ENCODE measurements at places on chromosomes 4 and X.

DNA sequence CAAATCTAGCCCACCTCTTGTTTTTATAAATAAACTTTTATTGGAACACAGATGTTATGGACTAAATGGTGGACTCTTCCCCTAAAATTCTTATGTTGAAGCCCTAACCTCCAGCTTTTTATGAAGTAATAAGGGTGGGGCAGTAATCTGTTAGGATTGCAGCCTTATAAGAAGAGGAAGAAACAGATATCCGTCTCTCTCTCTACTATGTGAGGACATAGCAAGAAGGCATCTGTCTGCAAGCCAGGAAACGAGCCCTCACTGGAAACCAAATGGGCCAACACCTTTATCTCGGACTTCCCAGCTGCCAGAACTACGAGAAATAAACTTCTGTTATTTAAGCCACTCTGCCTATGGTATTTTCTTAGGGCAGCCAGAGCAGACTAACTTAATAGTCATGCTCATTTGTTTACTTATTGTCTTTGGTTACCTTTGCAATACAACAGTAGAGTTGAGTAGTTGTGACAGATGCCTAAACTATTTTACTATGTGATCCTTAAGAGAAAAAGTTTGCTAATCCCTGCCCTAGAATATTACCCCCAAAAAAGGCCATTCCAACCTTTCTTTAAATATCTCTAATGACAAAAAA is 67.4 kb downstream of the MANBA start:
- DNase-seq, result no peak

- DNase-seq, result no peak
These were observed 7.9 kb downstream of the TET2 start for GRCh38 chr4:105154576-105154975.

DNA sequence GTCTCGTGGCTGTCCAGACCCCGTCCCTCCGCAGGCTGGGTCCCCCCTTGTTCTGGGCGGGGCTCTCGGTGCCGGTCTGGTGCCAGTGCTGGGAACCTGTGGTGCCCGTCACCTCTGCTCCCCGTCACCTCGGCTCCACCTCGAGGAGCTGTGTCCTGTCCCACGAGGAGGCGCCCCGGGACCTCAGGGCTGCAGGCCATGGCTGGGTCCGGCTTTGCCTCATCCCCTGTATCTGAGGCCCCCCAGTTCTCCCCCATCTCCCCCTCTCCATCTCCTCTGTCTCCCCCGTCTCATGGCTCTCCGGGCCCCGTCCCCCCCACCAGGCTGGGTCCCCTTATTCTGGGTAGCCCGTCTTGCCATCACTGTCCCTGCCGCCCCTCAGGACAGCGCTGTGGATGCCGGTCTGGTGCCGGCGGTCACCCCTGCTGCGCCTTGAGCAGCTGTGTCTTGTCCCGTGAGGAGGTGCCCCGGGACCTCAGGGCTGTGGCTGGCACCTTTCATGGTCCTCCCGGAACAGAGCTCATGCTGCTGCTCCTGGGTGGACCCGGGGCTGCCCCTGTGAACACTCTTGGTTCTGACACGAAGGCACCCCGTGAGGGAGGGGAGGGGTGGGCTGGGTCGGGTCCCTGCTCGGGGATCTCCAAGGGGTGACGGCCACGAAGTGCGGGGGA is 13.4 kb upstream of the GTPBP6 start:
- no peak for DNase-seq

GRCh38 chr4:150491132-150492049 is 90.6 kb upstream of the MAB21L2 start:
- DNase-seq, result no peak

DNA sequence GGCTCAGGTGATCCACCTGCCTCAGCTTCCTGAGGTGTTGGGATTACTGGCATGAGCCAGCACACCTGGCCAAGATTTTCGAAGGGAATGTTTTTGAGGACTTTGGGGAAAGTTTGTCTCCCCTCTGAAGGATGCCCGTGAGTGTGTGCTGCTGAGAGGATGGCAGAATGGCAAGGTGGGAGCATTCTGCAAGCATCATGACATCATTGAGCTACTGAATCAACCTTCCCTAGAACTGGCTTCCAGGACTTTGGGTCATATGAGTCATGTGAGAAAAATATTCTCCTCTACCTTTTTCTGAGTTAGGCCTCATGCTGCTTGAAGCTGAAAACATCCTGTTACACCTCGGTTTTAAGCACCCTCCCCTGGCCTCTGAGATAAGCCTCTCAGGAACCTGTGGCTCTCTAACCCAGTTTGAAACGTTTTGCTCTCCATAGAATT is 31.0 kb downstream of the TMEM131L start:
- DNase-seq, result no peak

- no peak for DNase-seq
These were observed 57.3 kb upstream of the FGF16 start for GRCh38 chrX:77389891-77390290.

DNA sequence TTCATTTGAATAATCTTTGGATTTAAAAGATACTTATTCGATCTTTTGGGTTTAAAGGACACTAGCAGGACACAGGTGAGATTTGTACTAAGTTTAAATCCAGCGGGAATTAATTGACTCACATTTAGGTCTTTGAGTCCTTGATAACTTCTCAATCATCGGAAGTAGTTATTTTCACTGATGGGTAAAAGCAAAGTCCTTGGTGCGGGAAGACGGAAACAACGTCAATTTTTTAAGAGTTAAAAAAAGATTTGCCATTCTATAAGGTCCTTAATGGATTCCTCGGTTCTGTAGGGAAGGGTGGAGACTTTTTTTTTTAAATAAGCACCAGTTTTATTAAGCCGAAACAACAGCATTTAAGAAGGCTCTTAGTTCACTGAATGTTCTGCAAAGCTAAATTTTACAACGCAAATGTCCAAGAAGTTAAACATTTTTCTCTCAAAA is 2.9 kb downstream of the TMSB4X start:
- no peak for DNase-seq

- no peak for DNase-seq
These were observed 26.0 kb downstream of the ADH4 start for GRCh38 chr4:99117876-99118693.

DNA sequence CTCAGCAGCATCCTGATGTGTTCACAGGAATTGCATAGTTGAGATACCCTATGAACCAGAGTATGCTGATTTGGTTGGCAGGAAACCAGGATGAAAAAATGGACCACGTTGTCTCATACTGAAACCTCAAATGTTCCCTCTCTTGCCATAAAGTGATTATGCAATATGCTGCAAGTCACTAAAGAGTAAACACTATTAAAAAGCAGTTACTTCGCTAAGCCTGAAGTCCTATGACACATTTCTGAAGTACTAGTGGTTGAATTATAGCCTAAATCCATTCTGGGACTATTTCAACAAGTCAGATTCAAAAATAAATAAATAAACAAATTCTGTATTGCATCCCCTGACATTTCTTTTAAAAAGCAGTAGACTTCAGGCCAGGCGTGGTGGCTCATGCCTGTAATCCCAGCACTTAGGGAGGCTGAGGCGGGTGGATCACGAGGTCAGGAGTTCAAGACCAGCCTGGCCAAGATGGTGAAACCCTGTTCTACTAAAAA is 106.0 kb upstream of the NAP1L5 start:
- peak; percentile 90 for DNase-seq

GRCh38 chr4:150126201-150126863 is 48.1 kb downstream of the DCLK2 start:
- DNase-seq, result peak; percentile 63

GRCh38 chr4:33722800-33723516 is 2521.4 kb downstream of the ARAP2 start:
- DNase-seq, result peak; percentile 48

DNA sequence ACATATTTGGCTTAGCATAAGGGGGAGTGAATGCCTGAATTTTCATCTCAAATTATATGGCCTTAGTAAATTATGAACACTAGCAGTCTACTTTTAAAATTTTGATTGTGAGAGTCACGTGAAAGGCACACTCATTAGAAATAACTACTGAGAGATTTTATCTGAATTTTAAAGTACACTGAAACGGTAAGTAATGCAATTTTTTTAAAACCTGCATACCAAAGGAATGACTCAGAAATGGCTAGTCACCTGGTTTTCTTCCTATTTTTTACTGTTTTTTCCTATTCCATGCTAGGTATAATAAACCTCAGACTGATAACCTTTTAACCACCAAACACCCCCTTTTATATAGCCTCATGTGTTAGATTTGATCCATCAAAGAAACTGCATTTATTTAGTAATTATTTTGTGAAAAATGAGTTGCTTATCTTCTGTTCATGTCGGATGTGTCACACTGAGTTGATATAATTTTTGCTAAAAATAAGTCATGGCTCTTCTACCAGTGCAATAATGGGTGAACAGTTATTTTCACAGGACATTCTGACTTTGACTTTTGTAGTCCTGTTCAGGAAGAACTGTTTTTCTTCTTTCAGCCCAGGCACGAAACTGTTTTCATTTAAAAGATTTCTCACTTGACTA is 40.4 kb downstream of the CPEB2 start:
- peak; percentile 6 for DNase-seq

DNA sequence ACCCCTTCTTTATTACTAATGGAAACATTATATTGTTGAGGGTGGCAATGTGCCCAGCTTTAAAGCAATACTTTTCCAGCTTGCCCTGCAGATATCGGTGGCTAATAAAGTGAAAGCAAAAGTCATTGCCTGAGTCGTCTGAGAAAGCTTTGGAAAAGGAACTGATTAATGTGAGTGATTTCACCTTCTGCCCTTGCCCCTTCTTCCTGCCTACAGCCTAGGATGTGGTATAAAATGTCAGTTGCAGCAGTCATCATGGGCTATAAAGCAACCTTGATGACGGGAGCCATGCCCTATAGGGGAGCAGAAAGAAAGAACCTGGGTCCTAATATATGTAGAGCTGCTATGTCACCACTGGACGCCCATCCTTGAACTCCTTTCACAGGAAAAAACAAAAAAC is 132.4 kb upstream of the USP9X start:
- DNase-seq, result no peak

- DNase-seq, result no peak
These were observed 102.8 kb downstream of the GLUD2 start for GRCh38 chrX:121150217-121150616.

- DNase-seq, result no peak
These were observed 256.9 kb upstream of the DKK2 start for GRCh38 chr4:107292979-107293378.

DNA sequence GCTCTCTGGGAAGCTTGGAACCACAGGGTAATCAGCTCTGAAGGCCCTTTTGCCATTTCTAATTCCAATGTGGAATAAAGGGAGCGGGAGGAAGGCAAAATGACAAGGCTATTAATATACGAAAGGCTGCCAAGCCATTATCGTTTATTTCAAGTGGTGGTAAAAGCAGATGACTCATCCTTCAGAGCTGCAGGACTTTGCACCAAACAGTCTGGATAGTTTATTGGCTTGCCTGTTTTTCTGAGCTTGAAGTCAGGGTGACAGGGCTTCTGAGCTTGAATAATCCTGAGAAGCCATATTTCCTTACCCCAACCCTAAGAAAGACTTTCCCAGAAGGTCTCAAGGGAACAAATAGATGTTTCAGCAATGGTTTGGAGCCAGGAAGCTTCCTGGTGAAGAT is 7.7 kb upstream of the GABRE start:
- DNase-seq, result peak; percentile 86

DNA sequence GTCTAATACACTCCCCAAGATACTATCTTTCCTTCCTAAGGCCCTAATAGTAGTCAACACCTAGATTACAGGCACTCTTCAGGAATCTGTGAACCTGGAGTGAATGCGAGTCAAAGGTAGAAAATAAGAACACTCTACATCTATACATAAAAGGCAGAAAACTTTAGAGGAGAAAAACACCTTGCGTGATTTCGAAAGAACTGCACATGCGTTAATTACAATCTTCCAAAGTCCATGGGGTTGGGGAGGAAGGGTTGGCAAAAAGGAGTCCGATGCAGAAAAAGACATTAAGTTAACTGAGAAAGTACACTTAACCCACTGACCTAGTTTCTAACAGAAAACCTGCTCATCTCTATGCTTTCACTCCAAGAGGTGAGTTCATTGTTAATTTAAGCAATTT is 27.3 kb downstream of the KLHL15 start:
- no peak for DNase-seq

- DNase-seq, result no peak
These were observed 46.4 kb downstream of the ASMT start for GRCh38 chrX:1661048-1661921.

DNA sequence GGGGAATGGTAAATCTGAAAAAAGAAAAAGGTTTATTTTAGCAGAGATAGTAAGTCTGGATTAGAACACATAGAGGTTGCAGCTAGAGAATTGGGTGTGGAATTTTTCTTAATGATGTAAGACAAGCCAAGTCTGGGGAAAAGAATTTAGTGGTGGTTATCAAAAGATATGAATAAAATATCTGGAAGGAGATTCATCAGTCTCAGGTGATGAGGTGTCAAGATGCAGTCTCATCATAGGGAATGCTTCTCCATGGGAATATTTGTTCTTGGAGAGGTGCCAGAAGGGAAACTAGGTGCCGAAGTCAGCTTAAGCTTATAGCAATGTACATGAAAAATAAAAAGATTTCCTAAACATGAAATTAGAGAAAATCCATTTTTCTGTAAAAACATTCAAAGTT is 504.1 kb upstream of the NR3C2 start:
- no peak for DNase-seq

DNA sequence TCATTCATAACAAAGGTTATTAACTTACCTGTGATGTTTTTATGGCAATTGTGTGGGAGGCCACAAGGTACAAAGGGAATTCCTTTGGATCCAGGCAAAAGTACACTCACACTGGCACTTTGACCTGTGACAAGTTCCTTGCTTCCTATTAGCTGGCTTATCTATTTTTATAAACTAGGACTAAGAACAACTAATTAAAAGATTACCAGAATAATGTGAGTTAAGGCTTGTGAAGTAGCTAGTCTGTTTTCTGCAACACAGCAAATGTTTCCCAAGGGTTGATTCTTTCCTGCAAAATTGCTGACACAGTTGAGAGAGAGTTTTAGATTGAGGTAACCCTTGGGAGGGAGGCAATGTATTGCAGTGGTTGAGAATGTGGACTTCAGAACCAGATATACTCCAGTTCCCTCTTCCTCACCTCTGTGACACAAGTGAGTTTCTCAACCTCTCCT is 107.9 kb downstream of the CPEB2 start:
- DNase-seq, result no peak

GRCh38 chr4:10100734-10101216 is 15.8 kb downstream of the WDR1 start:
- no peak for DNase-seq

DNA sequence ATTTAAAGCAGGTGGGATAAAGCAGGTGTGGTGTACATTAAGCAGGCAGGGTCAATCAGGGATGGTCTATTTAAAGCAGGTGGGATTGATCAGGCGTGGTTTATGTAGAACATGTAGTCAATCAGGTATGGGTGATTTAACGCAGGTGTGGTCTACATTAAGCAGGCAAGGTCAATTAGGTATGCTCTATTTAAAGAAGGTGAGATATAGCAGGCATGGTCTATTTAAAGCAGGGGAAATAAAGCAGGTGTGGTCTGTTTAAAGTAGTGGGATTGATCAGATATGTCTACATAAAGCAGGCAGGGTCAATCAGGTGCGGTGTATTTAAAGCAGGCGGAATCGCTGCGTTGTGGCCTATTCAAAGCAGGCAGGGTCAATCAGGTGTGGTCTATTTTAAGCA is 88.6 kb upstream of the MXRA5 start:
- DNase-seq, result no peak

GRCh38 chr4:177413076-177413475 is 29.2 kb downstream of the AGA start:
- DNase-seq, result no peak

Data from fibroblast of skin of abdomen (primary cell).